ENCODE measurements at places on chromosomes 3 and 15. TPM values are rescaled to one million over a fixed set of nuclear protein-coding genes. Genes with fewer than 3 reads are reported as not detected.

Gene ST8SIA2
- total RNA-seq: 0.87 TPM

Gene WNT7A
- total RNA-seq: 0.28 TPM

Gene C3orf22
- not detected for total RNA-seq

Gene P2RY13
- not detected for total RNA-seq

Gene ISL2
- total RNA-seq: 5.3 TPM

DNA sequence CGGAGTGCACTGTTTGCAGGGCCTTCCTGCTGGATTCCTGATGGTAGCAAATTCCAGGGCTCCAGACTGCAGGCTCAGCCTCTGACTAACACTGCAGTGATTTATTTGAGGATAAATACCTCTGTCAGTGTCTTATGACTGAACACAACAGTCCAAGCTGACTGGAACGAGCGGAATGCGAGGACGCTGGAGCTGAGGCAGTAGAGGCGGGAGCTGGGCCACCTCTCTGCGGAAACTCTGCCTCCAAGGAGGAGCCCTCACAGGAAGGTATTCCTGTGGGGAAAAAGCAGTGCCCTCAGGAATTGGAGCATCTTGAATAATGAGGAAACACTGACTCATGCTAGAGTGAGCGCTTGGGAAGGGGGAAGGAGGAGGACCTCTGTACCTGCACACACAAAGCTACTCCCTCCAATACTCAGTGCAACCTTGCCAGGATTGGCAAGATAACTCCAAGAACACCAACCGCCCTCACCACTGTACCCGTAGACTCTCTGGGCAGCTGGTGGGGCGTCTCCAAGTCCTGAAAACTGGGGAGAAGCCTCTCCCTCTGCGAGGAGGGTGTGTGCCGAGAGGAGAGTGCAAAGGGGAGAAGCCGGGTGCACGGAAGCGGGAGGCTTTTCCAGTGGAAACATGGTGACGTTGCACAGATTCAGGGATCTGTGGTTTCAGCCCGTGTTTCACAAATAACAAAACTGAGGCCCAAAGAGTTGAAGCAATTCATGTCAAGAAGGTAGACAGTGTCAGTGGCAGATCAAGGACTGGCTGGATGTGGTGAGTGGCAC is 43.0 kb downstream of the VGLL4 start:
- DNase-seq: peak; percentile 94

- DNase-seq: no peak
Measured at GRCh38 chr3:149532489-149533180, 58.1 kb downstream of the TM4SF4 start.

GRCh38 chr15:72199721-72200212 is 2.2 kb upstream of the GRAMD2A start:
- peak; percentile 85 for DNase-seq

DNA sequence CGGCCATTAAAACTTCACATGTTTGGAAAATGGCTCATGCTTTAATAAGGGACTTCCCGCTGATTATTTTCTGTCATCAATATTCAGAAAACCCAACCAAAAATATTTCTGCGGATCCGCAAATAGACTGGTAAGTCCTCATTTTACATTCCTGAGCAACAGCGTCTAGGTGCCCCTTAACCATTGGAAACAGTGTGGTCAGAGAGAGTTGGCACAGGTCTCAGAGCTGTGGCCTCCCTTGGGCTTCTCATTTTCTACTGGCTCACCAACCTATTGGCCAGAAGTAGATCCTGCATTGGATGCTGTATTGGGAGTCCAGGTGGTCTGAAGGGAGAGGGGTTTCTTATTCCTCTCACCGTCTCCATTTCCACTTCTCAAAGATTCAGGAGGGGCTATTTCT is 348.1 kb upstream of the DCBLD2 start:
- no peak for DNase-seq

DNA sequence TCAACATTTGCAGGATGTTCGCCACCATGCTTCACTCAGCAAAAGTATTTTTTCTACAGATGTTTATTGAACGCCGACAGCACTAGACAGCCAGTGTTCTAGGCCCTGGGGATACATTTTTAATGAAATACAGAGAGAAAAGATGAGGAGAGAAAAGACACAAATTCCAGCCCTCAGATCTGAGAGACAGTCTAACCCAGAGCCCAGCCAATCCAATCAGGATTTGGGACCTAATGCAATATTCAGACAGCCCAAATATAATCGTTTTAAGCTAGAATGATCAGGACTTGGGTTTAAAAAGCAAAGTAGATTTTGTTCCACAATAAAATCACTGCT is 174.8 kb downstream of the SLCO3A1 start:
- no peak for DNase-seq

DNA sequence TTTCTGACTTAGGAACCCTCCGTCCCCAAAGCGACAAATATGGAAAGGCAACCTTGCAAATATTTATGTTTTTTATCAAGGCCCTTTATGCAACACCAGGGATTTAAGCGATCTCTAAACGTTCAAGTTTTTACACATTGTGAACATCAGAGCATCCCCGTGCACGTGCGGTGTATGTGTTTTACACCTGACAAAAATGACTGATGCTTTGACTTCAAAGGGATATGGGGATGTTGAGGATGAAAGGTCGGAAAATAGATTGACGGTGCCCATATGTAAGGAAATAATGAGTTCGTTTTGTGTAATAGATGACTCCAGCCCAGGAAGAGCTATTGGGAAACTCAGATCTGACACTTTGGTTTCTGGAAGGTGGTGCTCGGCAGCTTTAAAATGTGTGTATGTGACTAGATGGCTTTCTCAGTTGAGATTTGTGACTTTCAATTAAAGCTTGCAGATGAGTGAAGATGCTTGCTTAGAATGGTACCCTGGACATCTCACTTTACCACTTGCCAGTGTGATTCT is 866 bp downstream of the SLC49A4 start:
- DNase-seq: no peak

- DNase-seq: no peak
Measured at GRCh38 chr3:46714728-46715506, 2.8 kb downstream of the PRSS50 start.

DNA sequence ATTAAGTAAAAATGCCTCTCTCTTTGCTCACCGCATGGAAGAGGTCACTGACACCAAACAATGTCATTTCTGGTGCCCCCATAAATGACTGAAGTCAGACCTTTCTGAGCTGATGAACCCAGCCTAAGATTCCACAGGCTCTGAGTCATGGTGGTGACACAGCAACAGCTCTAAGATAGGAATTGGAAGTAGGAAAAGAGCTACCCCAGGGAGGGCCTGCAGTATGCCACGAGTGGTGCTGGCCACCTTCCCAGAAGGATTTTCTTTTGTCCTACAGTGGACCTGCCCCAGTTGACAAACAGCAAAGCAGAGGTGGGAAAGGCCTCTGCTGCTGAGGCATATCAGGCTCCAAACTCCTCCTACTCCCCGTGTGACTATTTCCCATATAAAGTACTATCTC is 208.1 kb downstream of the MINAR1 start:
- peak; percentile 59 for DNase-seq

- no peak for DNase-seq
Measured at GRCh38 chr3:9595877-9596276, 42.3 kb upstream of the LHFPL4 start.

GRCh38 chr15:75361989-75362641 is 6.3 kb downstream of the MAN2C1 start:
- DNase-seq: no peak

Data from hepatocyte (in vitro differentiated cells).